ENCODE measurements at places on chromosomes 12 and 14.

- DNase-seq, result no peak
Measured at GRCh38 chr12:10884086-10884725, at the start of gene PRH1. PRH1 (minus strand) TSS chr12:10884255; CDS start chr12:10884217, 38 bp downstream.

DNA sequence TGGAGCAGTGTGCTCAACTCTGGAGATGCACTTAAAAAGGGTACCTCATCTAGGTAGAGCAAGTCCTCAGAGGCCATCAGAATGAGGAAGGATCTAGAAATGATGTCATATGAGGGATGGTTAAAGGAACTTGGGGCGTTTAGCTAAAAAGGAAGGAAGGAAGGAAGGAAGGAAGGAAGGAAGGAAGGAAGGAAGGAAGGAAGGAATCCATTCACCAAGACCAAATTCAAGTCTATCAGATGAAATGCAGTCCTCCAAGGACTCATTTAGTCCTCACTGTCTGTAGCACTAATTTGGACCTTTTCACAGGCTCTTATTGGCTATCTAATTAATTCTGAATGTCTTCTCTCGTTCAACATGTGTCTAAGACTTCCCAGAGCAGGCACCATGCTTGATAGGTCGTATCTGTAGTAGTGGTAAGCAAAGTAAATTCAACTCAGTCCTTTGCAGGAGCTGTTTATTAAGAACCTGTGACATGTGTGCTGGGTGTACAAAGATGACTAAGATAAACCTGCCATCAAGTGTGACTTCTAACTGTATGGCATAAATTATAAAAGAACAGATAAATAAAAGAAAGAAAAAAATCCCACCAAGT is 63.5 kb downstream of the LLPH start:
- DNase-seq, result no peak

- no peak for DNase-seq
Measured at GRCh38 chr12:104494137-104494792, 37.5 kb downstream of the CHST11 start.

- no peak for DNase-seq
Measured at GRCh38 chr14:75231320-75231719, 47.3 kb upstream of the FOS start.

GRCh38 chr14:75441728-75442127 is 13.9 kb downstream of the JDP2 start:
- DNase-seq, result no peak

DNA sequence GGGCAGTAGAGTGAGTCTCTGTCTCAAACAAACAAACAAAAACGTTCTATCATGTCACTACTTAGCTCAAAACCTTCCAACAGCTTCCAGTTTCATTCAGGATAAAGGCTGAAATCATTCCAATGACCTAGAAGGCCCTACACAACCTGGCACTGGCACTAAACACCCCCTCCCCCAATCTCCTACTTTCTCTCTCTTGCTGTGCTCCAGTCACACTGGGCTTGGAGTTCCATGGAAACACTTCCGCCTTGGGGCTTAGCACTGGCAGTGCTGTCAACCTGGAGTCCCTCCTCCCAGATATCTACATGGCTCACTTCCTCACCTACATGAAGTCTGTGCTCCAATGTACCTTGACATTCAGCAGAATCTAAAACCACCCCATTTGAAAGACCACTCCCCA is 65.0 kb upstream of the SINHCAF start:
- no peak for DNase-seq

GRCh38 chr12:7346551-7347225 is 42.8 kb downstream of the ACSM4 start:
- DNase-seq, result no peak

DNA sequence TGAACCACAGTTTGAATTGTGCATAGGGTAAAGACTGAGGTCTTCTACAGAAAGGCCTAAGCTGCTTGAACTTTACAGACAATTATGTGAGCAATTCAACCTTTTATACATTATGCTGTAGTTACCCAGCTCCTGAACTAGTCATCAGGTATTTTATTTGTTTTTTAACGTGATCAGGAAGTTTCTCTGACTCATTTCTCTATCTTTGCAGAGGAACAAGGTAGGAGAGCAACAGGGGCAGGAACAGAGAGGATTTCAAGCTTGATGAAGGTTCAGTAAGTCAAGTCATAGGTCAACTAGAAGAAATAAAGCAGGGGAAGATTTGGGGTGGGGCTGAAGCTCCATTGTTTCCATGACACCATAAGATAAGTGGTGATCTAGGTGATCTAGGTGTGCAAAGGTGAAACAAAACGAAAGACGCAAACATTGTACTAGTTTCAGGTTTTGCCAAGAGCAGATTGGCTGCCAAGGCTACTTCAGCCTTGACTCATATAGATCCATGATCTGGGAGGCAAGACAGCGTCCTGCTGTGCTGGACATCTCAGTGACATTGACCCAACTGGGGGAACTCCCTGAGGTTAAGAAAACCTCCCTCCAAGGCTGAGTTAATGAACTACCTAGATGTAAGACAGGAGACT is 198.1 kb downstream of the DAD1 start:
- DNase-seq, result no peak

DNA sequence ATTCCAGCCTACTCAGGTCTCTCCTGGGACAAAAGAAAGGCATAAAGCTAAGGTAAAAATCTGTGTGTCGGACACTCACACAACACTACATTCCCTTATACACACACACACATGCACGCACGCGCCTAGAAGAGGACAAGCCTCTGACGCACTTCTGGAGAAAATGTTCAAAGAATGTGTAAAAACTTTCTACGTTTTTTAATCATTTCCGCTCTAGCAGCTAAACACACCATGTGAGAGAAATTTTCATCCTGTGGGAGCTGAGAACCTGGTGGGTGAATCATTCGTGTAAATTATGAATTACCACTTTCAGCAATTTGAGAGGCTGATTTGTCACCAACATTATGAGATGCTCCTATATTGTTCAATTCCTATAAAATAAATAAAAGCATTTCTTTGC is 494.5 kb downstream of the TMEM132D start:
- DNase-seq, result no peak

GRCh38 chr14:93266127-93266526 is 59.1 kb downstream of the UBR7 start:
- no peak for DNase-seq

GRCh38 chr12:132541200-132541599 is 51.2 kb downstream of the FBRSL1 start:
- no peak for DNase-seq

DNA sequence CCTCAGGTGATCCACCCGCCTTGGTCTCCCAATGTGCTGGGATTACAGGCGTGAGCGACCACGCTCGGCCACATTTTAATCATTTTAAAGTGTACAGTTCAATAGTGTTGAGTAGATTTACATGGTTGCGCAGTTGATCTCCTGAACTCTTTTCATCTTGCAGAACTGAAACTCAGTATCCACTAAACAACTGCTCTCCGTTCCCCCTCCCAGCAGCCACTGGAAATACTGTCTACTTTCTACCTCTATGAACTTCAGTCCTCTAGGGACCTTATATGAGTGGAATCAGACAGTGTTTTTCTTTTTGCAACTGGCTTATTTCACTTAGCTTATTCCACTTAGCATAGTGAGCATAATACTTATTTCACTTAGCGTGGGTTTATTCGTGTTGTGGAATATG is 53.7 kb downstream of the KCTD10 start:
- no peak for DNase-seq

- peak; percentile 68 for DNase-seq
Measured at GRCh38 chr14:29868000-29868399, 59.6 kb downstream of the PRKD1 start.

GRCh38 chr12:51827925-51828818 is 20.3 kb downstream of the FIGNL2 start:
- no peak for DNase-seq

DNA sequence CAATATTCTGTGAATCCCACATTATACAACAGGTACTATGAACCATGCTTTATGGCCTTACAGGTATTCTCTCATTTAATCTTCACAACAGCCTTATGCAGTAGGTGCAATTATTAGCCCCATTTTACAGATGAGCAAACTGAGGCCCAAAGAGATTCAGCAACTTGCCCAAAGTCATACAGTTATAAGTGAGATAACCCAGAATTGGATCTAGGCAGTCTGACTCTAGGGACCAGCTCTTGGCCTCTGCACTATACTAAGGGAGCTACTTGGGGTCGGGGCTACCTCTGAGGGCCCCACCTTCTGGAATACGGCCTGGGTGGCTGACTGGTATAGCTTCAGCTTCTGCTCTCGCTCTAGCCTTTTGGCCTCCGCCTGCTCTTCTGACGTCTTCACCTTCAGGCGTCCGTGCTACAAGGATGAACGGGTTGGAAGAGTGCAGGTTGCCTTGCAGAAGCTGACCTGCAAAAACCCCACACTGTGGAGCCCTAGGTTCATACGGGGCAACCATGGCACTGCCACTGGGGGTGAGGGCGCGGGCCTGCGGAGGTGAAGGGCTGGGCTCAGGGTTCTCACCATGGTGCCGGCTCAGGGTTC is 762 bp downstream of the RABGGTA start:
- no peak for DNase-seq

DNA sequence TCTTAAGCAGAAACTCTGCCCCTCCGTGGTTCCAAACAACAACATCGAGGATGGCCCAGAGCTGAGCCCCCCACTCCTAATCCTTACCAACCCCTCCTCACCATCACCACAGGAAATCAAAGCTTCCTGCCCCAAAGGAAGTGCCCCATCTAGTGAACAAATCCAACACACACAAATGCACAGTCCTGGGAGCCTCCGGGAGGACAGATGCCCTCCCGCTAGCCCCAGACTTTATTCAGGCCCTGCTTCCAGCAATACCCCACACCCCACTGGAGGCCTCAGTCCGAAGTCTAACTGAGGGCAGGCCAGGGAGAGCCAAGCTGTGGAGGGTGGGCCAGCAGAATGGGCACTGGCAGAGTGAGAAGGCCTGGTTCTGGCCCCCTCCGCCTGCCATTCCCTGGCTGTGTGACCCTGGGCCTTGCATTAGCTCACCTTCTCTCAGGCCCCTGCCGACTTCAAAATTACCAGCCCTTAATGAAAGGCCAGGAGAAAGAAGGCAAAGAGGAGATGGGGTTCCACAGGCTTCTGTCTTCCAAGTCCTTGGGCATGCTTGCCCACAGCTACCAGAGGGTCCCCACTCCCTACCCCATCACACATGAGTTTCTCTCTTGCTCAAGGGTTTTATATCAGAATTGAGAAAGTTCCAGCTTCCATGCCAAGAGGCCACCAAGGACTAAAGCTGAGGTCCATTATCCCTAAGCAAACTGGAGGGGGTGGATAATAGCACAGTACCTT is 2.3 kb downstream of the HDAC7 start:
- no peak for DNase-seq

DNA sequence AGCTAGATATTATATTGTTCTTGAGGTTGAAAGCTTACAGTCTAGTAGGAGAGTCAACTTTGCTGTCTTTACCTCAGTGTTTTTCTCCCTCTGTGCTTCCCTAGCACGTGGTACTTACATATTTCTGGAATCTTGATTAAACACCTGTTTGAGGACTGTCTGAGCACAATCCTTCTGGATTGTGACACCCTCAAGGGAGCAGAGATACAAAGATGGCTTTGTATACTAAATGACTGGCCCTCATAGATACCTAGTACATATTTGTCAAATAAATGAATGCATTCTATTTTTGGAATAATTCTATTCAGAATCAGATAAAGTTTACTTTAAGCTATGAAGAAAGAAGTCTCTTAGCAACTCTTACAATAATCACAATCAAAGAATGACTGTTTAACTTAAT is 113.3 kb downstream of the LRRK2 start:
- no peak for DNase-seq

GRCh38 chr14:91897106-91897701 is 29.9 kb upstream of the TC2N start:
- no peak for DNase-seq

DNA sequence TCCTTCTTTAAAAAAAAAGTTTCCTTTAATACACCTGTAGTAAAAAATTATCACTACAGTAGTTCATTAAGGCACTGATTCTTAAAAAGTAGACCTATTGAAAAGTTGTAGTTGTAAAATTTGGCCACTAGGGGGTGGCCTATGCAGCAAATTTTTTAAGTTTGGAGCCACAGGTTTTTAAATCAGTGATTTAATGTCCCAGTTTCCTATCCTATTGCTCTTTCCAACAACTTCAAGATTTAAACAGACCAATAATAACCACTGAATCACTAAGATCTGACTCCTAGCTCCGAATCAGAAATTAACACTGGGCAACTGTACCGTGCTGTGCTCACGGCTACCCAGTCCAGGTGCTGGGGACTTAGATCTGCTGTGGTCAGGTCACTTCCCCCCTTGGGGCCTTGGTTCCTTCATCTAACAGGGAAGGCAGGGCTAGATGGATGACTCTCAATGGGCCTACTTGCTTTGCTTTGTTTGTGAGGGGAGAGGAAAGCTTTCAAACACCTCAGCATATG is 279.3 kb downstream of the MED13L start:
- peak; percentile 36 for DNase-seq

GRCh38 chr14:103045371-103045869 is 11.9 kb downstream of the CDC42BPB start:
- no peak for DNase-seq

GRCh38 chr12:76562130-76562529 is 2.6 kb upstream of the OSBPL8 start:
- DNase-seq, result no peak

- DNase-seq, result no peak
Measured at GRCh38 chr14:64682843-64683242, 21.4 kb upstream of the PLEKHG3 start.

DNA sequence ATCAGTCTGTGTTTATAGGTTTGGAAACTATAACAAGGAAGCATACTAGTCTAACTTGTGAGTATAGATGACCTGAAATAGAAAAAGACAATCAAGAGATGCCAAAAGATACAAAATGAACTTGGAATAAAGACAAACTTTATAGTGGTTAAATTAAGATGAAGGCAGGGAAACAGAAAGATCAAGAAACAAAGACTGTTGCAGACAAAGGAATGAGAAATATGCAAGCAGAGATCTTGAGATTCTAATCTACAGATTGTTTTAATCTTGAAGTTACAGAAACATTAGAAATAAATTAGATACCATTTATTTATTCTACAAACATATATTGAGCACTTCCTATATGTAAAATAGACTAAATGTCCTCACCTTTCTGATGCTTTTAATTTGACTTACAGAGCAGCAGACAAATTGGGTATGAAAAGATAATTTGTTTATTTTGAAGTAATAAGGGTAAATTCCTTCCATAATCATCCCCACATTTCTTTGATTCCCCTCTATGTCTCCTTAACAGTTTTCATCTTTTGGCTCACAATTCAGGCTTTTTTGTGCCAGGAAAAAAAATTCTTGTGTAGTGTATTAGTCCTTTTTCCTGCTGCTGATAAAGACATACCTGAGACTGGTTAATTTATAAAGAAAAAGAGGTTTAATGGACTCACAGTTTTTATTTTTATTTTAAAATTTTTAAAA is 134.4 kb downstream of the KITLG start:
- no peak for DNase-seq
